ENCODE measurements at places on chromosomes 3 and 15. TPM values are rescaled to one million over a fixed set of nuclear protein-coding genes. Genes with fewer than 3 reads are reported as not detected.
A peak's percentile ranks its signal among the peaks of the same experiment; 100 is the strongest.

PDE8A gene
- 7.0 TPM for total RNA-seq

DNA sequence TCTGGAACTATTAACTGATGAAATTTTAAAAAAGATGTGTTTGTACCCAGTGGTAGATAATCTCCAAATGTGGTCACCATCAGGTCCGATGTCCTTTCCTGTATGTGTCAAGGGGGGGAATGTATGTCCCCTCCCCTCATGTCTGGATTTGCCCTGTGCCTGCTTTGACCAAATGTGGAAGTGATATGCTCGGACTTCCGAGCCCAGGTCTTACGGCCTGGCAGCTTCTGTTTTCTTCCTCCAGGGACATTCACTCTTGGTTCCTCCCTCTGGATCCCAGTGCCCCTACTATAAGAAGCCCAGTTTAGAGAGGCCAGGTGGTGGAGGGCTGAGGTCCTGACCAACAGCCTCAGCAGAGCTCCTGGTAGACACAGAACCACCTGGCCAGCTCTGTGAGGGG, 75.5 kb downstream of the CCR1 start:
- no peak overlapping the region for H3K27ac ChIP-seq
- no peaks in the 10 kb centered on the region for H3K36me3 ChIP-seq
- H3K4me3 ChIP-seq: no peak overlapping the region

- no peak overlapping the region for H3K4me3 ChIP-seq
- no peak overlapping the region for H3K27ac ChIP-seq
- no peak for DNase-seq
- no peaks in the 10 kb centered on the region for H3K36me3 ChIP-seq
- peaks cover 14% of the 10 kb centered on the region for H3K4me1 ChIP-seq
Observed at GRCh38 chr3:31223278-31223677, 309.4 kb upstream of the STT3B start.

DNA sequence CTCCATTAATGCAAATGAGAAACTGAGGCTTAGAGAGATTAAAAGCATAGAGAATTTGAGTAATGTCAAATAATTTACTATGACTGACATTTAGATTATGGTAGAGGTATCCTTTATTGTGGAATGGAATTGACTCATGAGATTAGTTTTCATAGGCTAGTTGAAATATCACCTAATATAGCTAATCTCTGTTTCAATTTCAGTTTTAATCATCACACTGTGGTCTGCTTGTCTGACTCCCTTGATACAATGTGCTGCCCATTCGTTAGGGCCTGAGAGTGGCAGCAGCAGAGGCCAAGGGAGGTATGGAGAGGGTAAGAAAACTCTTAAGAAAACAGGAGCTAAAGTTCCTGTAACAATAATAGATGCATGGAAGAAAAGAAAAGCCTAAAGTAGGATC, 13.2 kb upstream of the ZBTB20 start:
- H3K27ac ChIP-seq: no peak overlapping the region
- DNase-seq: no peak
- peaks cover 10% of the 10 kb centered on the region for H3K4me1 ChIP-seq
- H3K27me3 ChIP-seq: no peaks in the 10 kb centered on the region
- H3K4me3 ChIP-seq: no peak overlapping the region

SOX14 gene
- total RNA-seq: 0.18 TPM

DNA sequence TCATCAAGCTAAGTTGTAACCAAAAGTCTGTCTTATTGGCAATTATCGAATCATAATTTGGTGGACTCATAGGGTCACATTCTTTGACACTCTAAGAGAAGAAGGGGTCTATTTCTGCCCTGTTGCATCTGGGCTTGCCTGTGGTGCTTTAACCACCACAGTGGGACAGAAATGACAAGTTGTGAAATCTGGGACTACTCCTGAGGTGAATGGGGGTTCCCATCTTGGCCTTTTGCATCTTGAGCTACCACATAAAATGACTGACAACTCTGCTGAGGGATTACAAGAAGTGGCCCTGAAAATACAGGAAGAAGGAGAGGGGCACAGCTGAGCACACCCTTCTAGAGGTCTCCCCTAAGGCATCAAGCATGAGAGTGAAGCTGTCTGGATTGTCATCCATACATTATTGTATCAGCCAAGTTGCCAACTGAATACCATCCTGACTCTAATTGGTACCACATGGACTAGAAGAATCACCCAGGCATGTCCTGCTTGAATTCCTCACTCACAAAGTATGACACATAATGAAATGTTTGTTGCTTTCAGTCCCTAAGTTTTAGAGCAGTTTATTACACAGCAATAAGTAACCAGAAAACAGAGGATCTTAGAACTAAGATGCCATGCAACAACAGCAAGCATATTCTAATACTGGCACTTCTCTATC, 306.5 kb downstream of the ROBO1 start:
- no peaks in the 10 kb centered on the region for H3K27me3 ChIP-seq
- H3K4me1 ChIP-seq: no peaks in the 10 kb centered on the region
- no peak overlapping the region for H3K27ac ChIP-seq
- no peaks in the 10 kb centered on the region for H3K36me3 ChIP-seq
- H3K4me3 ChIP-seq: no peak overlapping the region

DNA sequence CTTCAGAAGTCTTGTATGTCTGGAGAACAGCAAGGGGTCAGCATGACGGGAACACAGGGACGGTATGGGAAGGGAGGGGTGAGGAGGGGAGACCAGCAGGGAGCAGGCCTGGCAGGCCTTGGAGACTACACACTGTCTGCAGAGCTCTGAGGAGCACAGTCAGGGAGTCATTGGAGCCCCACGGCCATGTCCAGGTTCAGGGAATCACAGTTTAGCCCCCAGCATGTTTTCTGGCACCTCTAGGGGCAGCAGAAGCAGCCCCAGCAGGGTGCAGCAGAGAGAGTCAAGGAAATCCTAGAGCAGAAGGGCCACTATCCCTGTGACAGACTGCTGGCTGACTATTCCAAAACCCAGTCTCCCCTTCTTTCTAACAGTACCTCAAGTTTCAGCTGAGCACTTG, 3.2 kb downstream of the LAMP3 start:
- no peak for DNase-seq
- H3K4me3 ChIP-seq: no peak overlapping the region
- peaks cover 9% of the 10 kb centered on the region for H3K4me1 ChIP-seq
- peaks cover 32% of the 10 kb centered on the region for H3K27me3 ChIP-seq
- H3K36me3 ChIP-seq: no peaks in the 10 kb centered on the region
- no peak overlapping the region for H3K27ac ChIP-seq

GRCh38 chr15:58331560-58331912, 100.3 kb upstream of the LIPC start:
- H3K4me1 ChIP-seq: peaks cover 37% of the 10 kb centered on the region
- H3K4me3 ChIP-seq: no peak overlapping the region
- H3K36me3 ChIP-seq: peaks cover 2% of the 10 kb centered on the region
- no peaks in the 10 kb centered on the region for H3K27me3 ChIP-seq
- no peak for DNase-seq

- H3K4me1 ChIP-seq: no peaks in the 10 kb centered on the region
- no peak overlapping the region for H3K4me3 ChIP-seq
- no peak overlapping the region for H3K27ac ChIP-seq
- H3K27me3 ChIP-seq: no peaks in the 10 kb centered on the region
- H3K36me3 ChIP-seq: peaks cover 4% of the 10 kb centered on the region
Observed at GRCh38 chr3:162390891-162391290, 894.3 kb downstream of the OTOL1 start.

GRCh38 chr3:143362115-143362991, 242.8 kb downstream of the CHST2 start:
- H3K27me3 ChIP-seq: no peaks in the 10 kb centered on the region
- H3K36me3 ChIP-seq: no peaks in the 10 kb centered on the region
- no peaks in the 10 kb centered on the region for H3K4me1 ChIP-seq
- DNase-seq: no peak
- no peak overlapping the region for H3K4me3 ChIP-seq
- H3K27ac ChIP-seq: no peak overlapping the region

- no peak for DNase-seq
- H3K27ac ChIP-seq: peak overlapping the region; percentile 96
- peak overlapping the region; percentile 68 for H3K4me3 ChIP-seq
Observed at GRCh38 chr15:48898032-48898431, 20.1 kb downstream of the EID1 start.

PLCD1 gene
- total RNA-seq: 36.9 TPM

GRCh38 chr15:45863881-45864580, 229.2 kb downstream of the SQOR start:
- no peak overlapping the region for H3K27ac ChIP-seq
- no peaks in the 10 kb centered on the region for H3K36me3 ChIP-seq
- no peak for DNase-seq
- H3K27me3 ChIP-seq: no peaks in the 10 kb centered on the region

FANCD2 gene
- total RNA-seq: 65.4 TPM
